Lung (tissue), 17 donors: ENCODE measurements at places on chromosomes 2 and 18. TPM values are rescaled to one million over a fixed set of nuclear protein-coding genes. Genes with fewer than 3 reads are reported as not detected.

FAM237A gene
- total RNA-seq, result not detected

POTEJ gene
- total RNA-seq, result 1.8 TPM

ARHGAP15 gene
- 74.3 TPM for total RNA-seq

SEMA4C gene
- 34.7 TPM for total RNA-seq

TEKT4 gene
- 7.7 TPM for total RNA-seq

CCDC68 gene
- total RNA-seq, result 10.6 TPM

DNA sequence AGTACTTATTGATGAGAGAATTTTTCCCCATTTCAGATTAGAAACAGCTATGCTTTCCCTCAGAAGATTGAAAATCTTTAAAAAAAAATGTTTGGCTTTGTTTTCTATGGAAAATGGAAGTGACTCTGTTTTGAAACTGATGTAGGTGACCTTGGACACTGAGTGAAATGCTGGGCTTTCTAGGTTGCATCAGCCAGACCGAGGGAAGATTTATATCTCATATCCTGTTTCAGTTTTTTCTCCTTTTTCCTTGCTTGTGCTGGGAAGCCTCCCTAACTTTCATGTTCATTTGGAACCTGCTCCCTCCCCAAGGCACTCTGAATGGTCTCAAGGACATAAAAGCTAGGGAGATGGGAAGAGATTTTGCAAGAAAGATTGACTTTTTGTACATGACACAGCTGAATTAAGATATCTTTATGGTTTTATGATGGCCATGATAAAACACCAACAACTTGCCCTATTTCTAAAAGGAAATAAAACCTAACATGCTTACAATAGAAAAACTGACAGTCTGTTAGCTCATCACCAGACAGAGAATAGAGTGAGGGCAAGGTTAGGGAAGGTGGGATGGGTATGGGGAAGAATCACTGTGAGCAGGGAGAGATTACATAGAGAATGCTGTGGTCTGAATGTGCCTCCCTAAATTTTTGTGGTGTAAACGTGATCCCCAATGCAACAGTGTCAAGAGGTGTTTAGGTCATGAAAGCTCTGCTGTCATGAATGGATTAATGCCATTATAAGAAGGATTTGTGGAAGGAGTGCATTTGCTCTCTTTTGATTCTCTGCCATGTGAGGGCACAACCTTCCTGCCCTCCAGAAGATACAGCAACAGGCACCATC, 249.7 kb downstream of the TPGS2 start:
- DNase-seq, result no peak

DNA sequence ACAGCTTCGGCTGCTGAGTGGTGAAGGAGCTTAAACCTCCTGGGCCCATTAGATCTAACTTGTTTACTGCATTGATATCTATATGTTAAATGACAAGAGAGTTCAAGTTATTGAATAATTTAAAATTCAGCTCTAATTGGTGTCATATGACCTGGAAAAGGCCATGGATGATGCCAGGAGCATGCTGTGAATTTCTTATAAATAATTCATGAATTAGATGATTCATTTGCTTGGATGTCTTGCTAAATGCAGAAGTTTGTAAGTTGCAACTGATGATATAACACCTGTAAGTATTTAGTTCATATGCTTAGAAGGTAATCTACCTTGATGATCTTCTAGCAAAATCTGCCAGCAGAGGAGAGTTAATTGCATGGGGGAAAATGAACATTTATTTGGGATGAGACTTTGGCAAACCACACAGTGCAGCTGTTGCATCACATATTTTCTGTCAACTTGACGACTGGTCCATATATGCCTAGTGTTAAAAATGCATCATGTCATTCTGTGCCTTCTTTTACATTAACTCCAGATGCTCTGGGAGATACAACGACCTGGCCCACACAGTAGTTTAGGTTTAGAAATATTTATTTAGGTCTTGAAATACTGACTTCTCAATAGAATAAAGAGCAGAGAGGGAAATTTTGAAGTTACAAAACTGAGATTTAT, 226.3 kb downstream of the KIAA1328 start:
- DNase-seq, result no peak

GRCh38 chr2:205754924-205755321, 72.6 kb downstream of the NRP2 start:
- DNase-seq, result peak; percentile 67

DNA sequence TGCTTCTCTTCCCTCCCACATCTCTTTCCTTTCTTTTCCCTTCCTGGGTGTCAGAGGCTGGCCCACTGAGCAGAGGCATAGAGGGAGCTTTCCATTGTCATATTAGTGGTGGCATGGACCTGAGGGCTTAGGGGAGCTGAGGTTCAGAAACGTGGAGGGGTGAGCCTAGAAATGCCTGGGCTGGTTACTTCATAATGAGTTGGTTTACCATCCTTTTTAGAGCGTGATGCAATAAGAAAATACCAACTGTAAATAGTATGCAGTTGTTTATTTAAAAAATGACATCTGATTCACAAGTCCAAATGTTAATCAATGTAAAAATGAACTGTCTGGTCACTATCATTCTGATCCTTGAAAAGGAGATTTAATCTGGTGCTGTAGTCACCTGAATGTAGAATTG, 46.3 kb downstream of the MYO1B start:
- DNase-seq, result no peak

- no peak for DNase-seq
Observed at GRCh38 chr2:26567534-26567933, 73.6 kb downstream of the CIB4 start.

DNA sequence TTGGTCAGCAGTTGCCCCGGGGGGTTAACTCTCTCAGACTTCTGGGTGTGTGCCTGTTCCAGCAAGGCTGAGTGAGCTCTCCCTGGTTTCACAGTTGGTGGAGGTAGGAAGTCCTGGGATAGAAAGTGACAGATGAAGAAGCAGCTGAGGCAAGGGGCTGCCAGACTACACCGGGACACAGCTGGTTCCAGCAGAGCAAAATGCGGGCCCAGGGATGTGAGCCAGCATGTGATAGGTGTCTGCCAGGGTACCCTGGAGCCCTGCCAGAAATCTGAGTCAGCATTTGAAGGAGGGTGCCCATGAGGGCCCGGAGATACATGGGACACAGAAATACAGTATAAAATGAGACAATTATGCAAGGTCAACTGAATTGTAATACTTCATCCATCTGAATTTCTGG, 79.3 kb upstream of the LGALSL start:
- no peak for DNase-seq
